ENCODE measurements at places on chromosomes 16 and 17.

DNA sequence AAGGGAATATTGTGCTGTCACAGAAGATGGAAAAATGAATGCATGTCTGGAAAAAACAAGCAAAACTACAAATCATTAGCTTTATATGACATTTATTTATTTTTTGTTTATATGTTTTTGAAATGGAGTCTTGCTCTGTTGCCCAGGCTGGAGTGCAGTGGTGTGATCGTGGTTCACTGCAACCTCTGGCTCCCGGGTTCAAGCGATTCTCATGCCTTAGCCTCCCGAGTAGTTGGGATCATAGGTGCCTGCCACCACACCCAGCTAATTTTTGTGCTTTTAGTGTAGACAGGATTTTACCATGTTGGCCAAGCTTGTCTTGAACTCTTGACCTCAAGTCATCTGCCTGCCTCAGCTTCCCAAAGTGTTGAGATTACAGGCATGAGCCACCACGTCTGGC lies 8.5 kb downstream of the NDE1 start:
- DNase-seq = no peak

DNA sequence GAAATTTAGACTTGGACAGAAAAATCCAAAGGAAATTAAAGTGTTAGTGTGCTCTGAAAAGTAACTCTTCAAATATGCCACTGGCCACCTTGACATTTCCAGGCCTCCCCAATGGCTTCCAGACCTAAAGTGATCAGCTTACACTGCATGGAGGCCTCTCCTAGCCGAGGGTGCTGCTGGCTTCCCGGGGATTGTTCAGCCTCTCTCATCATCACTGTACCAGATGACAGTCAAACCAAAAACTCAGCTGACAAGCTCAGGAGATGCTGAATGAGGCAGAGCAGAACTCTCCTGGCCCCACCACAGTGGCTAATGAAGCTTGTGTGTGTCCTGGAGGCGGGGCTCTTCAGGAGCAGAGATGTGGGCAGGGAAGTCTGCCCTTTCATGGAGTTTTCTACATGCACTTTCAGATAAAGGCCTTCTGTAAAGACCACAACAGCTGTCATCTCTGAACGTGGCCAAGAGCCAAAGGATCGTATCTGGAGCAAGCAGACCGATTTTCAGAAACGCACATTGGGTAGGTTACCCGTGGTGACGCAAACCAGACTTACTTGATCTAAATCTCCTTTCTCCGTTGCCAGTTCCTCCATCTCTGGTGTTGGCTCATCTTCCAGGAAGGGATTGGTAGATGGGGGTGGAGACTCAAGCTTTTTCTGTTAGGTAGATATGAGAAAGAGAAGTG lies 113.3 kb downstream of the VPS53 start:
- DNase-seq = no peak

GRCh38 chr16:66457888-66458287 lies 30.8 kb downstream of the BEAN1 start:
- DNase-seq = no peak

DNA sequence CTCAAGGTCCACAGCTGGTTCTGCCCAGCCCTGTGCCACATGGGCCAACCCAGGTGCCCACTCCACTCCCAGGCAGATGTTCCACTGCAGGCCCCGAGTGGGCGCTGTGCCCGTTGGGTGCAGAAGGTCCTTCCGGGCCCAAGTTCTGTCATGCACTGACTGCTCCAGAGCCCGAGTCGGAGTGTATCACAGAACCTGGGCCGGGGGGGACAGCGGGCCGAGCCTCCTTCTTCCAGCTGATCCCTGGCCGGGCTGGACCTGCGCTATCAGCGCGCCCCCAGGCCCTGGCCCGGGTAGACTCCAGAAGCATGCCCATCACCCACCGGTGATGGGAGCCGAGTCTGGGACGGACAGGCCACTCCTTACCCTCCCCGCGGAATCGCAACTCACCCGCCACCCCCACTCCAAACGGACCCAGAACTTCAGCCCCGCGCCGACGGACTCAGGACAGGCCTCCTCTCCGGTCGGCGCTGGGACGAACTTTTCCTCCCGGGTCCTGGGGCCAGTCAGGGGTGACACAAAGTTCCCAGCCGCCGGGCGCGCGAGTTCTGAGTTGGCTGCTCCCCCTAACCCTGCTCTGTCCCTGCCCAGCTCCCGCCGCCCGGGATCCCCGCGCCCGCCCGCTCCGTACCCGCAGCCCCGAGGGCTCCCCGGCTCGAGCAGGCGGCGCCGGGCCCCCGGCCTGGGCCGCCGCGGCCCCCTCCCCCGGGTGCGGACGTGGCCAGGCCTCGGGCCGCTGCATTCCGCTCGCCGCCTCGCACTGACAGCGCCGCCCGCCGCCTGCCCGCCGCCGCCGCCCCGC lies at the start of gene COPZ2:
Gene COPZ2, minus strand, starts transcription at position 762 of the 802 bp plus-strand sequence. Its CDS starts 20 bp downstream, at position 742.
- peak; percentile 62 for DNase-seq

GRCh38 chr17:41067281-41067680 lies 1.6 kb upstream of the KRTAP2-4 start:
- no peak for DNase-seq

DNA sequence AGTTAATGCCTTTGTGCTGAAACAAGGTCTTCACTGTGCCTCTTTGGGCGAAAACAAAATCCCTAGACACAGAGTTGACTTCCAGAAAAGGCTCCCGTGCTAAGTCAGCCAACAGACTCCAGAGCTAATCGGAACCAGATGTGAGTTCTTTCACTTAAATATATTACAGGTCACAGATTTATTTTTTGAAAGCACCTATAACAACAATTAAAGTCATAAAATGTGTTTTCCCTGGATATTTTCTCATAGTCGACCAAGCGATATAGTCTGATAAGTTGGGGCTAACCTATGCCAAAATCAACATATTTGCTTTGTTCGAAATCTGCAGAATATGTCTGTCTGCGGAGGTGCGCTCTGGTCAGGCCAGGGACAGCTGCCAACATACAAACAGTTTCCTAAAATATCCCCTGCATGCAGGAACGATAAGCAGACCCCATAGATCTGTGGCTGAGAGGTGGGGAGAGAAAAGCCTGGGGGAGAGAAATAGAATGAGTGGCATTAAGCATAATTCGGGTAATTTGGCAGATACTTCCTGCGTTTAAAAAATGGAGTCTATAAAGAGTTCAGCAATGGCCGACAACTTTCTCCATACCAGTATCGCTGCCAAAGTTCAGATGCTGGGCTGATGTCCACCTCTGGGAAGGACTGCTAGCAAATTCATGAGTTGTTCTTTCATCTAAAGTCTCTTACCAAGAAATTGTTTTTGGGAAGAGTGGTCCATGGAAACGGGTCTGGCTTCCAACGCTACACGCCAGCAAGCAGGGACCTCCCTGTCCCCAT lies 50.8 kb upstream of the MYH10 start:
- no peak for DNase-seq

- peak; percentile 52 for DNase-seq
Observed at GRCh38 chr17:43368740-43369506, 29.9 kb upstream of the ARL4D start.

GRCh38 chr16:77679391-77679790 lies 42.9 kb upstream of the NUDT7 start:
- no peak for DNase-seq

- no peak for DNase-seq
Observed at GRCh38 chr16:2955779-2956578, 8.1 kb upstream of the KREMEN2 start.

DNA sequence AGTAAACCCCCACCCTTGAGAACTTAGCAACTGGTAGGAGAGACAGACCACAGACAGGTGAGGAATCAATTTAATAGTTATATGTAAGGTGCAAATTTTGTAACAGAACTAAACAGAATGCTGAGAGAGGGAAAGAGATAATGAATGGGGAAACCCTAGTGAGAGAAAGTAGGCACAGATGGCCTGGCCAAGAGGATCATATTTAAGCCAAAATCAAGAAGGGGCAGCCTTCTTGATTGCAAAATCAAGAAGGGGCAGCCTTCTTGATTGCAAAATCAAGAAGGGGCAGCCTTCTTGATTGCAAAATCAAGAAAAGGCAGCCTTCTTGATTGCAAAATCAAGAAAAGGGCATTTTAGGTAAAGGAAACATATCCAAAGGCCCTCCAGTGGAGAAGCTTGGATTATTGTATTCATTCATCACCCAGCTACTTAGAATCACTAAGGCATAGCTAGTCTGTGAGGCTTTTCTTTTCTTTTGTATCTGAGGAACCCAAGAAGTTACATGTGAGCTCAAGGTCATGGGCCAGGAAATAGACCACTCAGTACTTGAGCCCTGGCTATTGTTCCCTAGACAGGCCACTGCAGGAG lies 190.6 kb downstream of the CYLD start:
- no peak for DNase-seq

GRCh38 chr17:68596411-68596945 lies 4.7 kb downstream of the FAM20A start:
- DNase-seq = no peak

GRCh38 chr16:25018972-25019617 lies 3.9 kb upstream of the ARHGAP17 start:
- no peak for DNase-seq

GRCh38 chr16:11557801-11558200 lies 28.9 kb downstream of the LITAF start:
- DNase-seq = no peak

DNA sequence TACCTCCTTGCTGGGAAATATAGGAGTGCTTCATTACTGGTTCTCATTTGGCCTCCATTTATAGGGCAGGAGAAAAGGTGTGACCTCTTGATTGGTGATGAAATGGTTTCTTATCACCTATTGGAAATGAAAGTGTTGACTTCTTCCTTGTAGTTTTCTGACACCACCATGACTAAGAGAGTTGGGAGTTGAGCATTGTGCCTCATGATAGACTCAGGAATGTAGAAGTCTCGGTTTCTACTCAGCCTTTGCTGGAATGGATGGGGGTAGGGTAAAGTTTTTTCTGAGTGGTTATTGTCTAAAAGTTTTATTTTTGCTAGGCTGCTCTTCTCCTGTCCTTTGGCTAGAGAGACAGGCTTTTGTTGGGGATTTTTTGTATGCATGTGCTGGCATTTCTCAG lies 117.4 kb downstream of the PHKB start:
- no peak for DNase-seq

GRCh38 chr17:32141679-32142037 lies 644 bp upstream of the RHOT1 start:
- DNase-seq = no peak

Measured in effector memory CD8-positive, alpha-beta T cell (primary cell).